ENCODE measurements at places on chromosomes 2 and 18.
A peak's percentile ranks its signal among the peaks of the same experiment; 100 is the strongest.

GRCh38 chr2:1714291-1715064 is 29.8 kb downstream of the PXDN start:
- no peak for DNase-seq

- DNase-seq: no peak
Observed at GRCh38 chr2:38446418-38446817, 69.3 kb upstream of the ATL2 start.

GRCh38 chr18:35159782-35160181 is 81.1 kb upstream of the ZNF397 start:
- no peak for DNase-seq

- no peak for DNase-seq
Observed at GRCh38 chr2:27752551-27753237, 18.8 kb upstream of the MRPL33 start.

DNA sequence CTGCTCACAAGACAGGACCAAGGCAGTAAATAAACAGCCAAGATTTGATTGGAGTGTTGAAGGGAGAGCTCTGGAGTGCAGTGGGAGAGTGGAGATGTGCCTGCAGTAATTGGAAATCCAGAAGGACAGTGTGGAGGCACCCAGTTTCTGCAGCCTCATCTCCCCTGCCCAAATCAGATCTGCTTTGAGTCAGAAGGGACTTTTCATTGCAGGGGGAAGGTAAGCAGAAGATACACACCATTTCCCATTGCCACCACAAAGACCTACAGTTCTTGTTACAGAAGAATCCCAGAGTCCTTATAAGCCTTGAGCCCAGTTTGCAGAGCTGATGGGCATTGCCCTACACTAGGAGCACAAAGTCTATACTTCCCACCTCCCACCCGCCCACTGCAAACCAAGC is 27.2 kb upstream of the GCFC2 start:
- DNase-seq: no peak

DNA sequence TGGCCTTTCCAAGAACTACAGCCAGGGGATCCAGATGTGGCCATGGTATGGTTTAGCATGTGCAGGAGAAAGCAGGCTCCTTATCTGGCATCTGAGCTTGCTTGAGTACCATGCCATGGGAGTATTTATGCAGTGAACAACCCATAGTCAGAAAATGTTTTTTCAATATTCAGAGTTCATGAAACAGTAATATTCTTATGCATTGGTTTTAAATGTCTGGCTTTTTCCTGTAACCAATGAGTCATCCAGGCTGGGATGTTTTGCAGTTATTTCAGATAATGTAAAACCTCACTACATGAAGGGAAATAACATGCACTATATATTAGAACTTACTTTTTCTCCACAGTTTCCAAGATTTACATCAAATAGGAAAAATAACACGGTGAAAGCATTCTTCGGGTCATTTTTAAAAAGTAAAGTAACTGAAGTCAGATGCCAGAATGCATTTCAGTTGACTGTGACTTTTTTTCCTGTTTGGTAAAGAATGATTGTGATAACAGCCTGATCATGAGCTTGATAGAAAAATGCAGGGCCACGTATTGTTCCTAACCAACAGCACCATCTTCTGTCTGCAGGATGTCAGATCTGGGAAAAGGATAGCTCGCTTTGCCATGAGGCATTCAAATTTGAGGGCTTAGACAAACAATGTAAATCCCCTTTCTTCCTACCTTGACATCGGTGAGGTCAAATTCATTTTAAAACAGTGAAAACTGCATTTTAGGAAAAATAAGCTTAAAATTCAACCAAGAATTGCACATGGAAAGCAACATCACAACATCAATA is 152.8 kb downstream of the DSC3 start:
- peak; percentile 7 for DNase-seq

- DNase-seq: peak; percentile 92
Observed at GRCh38 chr2:37871456-37872191, 53.5 kb upstream of the RMDN2 start.

DNA sequence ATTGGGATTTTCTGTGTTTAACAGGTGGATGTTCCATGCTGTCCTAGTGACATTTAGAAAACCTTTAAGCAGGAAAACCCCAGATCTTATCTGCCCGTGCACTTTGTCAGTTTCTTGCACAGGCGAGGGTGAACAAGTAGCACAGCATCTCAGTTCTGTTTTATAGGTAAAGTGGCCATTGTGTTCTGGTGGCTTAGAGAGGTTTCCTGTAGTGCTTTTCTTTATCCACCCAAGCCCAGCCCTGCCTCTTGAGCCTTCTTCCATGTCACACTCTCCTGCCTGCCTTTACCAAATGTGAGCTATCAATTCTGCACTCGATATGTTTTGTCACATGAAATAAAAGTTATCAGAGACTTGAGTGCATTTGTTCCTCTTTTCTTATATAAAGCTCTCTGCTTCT is 135.3 kb upstream of the NOSTRIN start:
- no peak for DNase-seq

GRCh38 chr18:80223581-80224148 is 23.6 kb downstream of the PARD6G start:
- no peak for DNase-seq

GRCh38 chr18:61820882-61821281 is 71.9 kb downstream of the RNF152 start:
- DNase-seq: no peak

- DNase-seq: no peak
Observed at GRCh38 chr18:78448106-78448505, 531.5 kb upstream of the SALL3 start.

DNA sequence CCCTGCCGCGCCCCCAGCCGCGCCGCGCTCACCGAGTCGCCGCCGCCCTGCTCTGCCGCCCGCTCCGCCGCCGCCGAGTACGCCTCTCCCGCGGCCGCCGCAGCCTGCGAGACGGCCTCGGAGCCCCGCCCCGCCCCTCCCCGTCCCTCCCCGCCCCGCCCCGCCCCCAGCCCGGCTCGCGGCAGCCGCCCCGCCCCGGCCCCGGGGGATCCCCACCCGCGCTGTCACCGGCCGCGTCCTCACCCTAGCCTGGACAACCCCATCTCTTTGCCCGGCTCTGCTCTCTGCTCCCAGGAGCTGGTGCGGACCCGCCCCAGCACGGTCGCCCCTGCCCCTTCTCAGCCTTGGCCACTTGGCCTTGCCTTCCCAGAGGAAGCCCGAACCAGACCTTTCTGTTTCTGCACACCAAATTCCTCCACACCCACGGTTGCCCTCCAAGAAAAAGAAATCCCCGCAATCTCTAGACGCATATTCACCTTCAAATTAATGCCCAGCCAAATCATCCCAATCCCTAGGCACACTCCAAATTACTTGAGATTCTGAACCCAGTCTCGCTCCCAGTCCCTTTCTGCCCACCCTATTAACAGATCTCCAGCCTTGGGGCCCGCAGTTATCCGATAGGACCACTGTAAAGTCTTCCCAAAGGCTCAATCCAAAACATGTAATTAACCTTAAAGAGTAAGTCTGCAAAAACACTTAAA is at the start of gene CYRIA:
Gene CYRIA (minus strand): TSS at position 87 of the 701 bp plus-strand sequence. CDS start 77,715 bp downstream, outside the sequence.
- DNase-seq: peak; percentile 38

DNA sequence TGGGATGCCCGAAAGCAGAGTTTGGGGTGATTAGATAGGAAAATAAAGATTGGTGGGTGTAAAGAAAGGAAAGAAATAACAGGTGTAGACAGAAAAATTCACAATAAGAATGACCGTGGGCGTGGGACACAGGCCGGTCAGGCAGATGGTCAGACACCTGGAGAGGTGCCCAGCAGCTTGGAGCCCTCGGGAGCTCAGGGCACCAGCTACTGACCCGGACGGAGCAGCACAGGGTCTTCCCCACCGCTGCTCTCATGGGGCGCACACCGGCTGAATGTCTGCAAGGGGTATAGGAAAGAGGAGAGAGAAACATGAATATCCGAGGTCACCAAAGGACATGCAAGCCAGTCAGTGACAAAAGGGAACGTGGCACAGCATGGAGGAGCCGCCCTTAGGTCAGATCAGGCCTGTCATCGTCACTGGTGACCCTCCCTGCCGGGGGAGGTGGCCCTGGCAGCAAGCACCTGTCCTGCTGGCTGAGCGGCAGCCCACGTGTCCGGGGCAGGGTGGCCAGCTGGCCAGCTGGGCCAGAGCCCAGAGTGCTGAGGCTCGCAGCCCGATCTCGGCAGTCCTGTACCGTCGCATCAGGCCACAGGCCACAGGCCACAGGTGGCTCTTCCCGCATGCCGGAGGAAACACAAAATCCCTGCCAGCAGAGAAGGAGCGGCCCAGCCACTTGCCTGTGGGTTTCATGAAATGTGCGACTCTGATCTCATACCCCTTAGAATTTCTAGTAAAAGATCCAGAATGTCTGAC is 112.0 kb upstream of the NDUFV2 start:
- peak; percentile 66 for DNase-seq

DNA sequence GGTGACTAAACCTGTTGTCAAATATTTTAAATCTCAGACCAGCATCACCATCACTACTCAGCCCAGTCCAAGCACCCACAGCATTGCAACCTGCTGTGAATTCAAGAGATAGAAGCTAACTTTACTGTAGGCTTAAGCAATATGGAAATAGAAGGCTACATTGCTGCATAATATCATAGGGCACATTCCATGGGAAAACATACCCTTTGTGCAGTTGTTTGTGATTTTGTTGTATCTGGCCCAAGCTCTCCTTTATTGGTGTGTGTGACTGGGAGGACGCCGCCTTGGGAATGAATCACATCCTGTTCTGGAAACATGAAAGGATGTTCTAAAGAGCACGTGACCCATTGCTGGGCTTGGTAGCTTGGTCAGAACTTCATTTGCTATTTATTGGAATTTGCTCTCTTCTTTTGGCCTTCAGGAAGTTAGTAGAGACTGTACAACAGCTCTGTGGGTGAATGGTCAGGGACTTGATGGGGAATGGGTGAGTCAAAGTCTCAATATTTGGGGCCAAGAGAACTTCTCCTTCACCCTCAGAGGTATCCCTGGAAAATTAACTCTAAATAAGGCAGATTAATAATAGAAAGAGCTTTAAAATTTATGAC is 106.8 kb upstream of the SERPINE2 start:
- DNase-seq: peak; percentile 85

DNA sequence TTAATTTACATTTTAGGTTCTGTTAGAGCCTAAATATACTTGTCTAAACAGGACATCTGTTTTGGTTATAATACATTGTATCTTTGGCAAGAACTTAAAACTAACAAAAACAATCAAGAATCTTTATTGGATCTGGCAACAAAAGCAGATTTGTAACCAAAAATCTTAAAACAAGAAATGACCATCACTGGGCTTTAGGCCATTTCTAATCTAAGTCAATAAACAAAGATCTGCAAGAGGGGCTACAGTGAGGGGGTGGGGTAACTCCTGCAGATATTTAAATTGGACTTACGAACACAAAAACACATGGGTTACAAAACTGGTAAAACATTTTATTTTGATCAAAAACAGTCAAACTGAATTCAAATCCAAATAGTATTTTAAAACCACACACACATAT is 77.3 kb downstream of the SRBD1 start:
- DNase-seq: no peak

DNA sequence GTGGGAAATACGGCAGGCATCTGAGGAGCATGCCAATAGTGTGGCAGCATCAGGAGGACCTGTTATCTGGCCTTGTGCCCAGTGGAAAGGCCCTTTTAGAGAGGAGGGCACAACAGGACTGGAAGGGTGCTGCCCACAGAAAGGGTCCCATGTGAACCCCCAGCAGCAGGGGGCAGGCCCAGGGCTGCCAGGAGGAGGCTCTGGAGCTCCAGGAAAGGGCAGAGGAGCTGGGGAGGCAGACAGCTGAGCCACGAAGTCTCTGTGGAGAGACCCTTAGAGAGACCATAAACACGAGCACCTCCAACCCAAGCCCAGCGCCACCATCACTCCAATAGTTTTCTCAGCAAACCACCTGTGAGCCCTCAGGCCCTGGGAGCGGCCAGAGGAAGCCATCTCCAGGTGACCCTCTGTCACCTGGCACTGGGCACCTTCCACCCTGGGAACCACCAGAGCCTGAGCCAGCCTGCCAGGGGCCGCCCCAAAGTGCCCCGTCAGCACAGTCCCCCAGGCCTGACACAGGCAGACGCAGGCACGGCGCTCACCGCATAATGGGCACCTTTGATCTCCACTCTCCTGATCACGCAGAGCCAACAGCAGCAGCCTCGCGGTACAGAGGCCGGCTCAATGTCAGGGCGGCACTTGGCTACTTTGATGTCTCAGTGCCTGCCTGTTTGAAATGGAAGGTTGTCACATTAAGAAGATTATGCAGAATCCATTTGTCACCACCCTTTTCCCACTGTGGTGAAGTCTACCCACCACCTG is 162.5 kb upstream of the RAB6C start:
- DNase-seq: no peak

DNA sequence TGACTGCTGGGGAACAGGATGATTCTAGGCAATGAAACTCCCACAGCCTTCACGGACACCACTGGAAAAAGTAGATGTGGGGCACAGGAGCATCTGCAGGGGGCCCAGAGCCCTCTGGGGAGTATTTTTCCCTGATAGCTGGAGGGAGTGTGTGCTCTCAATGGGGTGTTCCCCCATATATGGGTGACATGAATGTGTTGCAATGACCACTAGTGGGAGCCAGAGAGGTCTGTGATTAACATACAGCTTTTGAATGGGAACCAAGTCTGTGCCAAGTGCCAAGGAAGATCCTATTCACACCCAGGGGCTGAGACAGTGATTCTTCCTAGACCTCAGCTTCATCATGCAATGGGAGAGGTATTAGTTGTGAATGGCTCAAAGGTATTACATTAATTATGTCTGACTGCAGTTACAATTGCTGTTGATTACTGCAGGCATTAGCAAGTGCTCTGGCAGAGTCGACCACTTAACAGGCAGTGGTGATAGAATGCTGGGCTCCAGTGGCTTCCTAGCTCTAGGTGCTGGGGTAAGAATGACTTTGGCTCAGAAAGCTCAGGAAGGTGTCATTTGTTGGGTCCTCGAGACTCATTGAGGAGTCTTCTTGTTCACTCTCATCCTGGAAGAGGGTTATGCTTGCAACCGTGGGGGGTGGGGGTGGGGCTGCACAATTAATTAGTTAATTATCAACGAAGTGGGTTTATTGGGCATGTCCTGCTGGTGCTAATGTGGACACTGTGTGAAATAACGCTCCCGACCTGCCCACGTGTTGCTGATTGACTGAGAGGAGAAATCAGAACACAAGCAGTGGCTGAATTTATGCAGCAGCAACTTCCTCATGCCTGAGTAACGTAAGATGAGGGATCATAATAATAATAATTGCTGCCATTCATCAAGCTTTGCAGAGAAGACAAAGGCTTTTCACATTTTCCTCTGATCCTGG is 194.1 kb downstream of the CLIP4 start:
- peak; percentile 69 for DNase-seq

DNA sequence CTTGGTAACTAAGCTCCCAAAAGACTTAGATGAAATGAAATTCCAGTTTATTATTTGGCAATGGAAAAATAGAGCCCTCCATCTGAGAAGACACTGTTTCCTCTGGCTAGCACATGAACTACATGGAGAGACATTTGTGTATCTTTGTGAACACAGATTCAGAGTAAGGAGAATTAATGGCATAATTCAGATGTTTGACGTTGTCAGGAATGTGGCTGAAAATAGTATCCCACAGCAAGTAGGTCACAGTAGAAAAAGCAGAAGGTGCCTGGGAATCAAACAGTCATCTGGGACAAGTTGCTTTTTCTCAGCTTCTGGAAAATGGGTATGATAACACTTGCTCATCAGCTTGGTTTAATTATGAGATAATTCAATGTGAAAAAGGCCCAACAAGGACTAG is 288.6 kb downstream of the PTPRM start:
- peak; percentile 18 for DNase-seq

Data from fibroblast of skin of right biceps (primary cell).